Activated CD8-positive, alpha-beta memory T cell treated with anti-CD3 and anti-CD28 coated beads for 1 hour (primary cell): ENCODE measurements at places on chromosomes 4 and X.

DNA sequence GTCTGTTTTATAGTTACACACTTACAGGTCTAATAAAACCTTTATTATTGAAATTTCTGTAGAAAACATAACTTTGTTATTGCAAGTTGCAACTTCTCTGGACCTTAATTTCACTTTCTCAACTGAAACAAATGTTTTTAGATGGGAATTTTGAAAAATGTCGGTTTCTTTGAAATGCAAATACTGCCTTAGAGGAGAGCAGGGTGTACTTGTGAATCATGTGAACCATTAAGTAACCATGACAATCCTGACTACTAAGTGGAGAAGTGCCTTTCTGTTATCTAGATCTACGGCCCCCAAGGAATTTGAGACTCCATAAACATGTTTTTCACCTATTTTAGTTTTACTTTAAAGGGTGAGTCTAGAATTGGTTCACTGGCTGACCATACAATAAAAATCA lies 8.5 kb upstream of the ARMCX2 start:
- no peak for DNase-seq

GRCh38 chr4:17681281-17682221 lies 67.1 kb downstream of the MED28 start:
- DNase-seq: no peak

- DNase-seq: no peak
Measured at GRCh38 chr4:7384003-7384928, 50.5 kb downstream of the PSAPL1 start.

DNA sequence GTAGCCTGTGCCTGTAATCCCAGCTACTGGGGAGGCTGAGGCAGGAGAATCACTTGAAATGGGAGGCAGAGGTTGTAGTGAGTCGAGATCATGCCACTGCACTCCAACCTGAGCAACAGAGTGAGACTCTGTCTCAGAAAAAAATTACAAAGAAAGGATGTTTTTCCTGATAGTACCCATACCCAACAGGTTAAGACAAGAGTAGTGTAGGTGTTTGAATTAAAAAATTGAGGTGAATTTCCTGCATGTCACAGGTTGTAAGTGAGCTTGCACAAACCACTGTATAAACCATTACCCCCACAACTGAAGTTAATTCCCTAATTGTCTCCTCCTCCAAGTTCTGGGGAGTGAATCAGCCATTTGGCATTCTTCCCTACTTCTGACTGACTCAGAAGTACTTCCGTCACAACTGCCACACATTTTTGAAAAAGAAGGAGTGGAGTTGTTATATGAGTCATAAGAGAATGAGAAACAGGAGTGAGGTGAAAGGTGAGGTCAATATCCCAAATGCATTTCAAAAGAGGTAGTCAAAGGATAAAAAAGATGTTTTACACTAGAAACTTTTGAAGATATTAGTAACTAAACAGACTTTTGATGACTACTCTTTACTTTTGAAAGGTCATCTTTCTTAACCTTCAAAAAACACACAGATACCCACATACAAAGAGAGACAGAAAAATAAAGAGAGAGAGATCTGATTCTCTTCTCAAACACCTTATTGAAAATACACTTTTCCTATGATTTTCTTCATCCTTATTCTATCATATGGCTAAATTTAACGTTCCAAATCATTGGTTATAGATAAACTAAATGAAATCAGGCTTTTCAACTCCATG lies 134.5 kb downstream of the BTC start:
- no peak for DNase-seq

DNA sequence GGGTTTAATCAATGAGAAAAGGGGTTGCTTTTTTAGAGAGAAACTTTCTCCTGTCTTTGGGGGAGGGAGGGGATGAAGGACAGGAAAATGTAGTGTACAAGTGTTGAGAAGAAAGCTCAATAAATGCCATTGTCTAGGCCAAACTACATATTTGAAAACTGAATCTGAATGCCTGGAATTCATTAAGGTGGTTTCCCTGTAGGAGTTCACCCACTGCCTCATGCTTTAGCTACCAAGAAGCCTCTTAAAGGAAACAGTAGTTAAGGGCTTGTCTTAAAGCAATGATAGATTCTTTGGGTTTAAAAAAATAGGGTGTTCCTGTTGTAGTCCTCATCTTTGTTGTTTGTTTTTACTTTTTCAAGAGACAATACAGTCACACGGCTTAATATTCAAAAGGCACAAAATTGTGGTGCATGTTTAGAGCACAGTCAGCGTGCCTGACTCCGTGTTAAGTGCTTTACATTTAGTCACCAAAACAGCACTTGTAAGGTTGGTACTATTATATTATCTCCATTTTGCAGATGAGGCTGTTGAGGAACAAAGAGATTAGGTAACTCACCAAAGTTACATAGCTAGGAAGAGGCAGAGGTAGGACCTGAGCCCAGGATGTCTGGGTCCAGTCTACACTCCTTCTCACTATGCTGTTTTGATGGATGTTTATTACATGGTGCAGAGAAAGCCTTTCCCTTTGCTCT lies 46.0 kb downstream of the FNIP2 start:
- DNase-seq: no peak

DNA sequence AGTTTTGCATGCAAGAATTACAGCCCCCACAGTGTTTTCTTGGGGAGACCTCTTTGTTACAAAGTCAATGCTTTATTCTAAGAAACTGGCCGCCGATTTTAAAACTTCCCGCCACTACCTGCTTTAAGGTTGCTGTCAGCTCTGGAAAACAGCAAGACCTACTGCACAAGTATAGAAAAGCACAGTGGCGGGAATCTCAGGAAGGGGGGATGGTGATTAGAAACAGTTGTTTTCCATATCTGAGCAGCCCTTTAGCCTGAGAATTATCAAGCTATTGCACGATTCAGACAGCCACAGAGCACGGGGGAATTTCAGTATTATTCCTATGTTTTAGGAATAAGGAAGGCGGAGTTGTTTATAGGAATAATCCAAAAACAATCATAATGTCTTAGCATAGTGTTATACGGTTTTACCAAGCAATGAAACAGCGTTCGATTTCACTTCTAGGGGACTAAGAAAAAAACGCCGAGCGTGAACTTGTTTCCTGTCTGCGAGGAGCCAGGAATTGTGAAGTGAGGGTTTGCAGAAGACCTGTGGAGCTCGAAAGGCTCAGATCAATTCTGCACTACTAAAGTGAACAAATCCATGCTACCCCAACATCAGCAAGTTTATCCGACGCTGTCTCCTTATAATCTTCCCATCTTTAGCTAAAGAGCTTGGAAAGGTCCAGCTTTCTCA lies 81.3 kb downstream of the HMGN5 start:
- no peak for DNase-seq

DNA sequence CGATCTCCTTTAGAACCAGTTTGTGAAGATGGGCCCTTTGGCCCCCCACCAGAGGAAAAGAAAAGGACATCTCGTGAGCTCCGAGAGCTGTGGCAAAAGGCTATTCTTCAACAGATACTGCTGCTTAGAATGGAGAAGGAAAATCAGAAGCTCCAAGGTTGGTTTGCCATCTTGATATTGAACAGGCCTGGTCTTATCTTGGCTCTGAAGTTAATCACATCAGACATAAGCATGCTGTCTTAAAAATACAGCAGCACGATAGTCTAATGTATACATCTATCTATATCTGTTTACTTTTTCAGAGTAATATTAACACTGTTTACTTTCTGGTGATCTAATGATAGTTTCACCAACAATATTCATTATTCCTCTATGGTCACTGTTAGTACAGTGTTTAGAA lies 129.8 kb downstream of the PTTG2 start:
- DNase-seq: no peak

DNA sequence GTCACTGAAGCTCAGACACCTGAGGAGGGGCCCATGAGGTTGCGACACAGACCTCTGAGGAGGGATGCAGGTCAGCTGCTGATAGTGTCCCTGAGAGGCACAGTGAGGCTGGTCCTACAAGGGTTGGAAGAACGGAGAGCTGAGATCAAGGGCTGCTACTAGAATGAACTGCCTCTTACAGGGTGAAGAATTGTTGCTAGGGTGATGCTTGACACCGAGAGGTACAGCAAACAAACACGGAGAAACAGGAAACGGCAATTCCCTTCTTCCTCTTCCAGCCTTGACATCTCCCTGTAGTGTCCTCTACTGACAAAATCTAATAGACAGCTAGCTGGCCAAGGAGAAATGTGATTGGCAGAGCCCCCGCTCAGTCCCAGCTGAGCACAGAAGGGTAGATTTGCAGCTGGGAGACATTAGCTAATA lies 11.8 kb upstream of the HPGDS start:
- DNase-seq: no peak

DNA sequence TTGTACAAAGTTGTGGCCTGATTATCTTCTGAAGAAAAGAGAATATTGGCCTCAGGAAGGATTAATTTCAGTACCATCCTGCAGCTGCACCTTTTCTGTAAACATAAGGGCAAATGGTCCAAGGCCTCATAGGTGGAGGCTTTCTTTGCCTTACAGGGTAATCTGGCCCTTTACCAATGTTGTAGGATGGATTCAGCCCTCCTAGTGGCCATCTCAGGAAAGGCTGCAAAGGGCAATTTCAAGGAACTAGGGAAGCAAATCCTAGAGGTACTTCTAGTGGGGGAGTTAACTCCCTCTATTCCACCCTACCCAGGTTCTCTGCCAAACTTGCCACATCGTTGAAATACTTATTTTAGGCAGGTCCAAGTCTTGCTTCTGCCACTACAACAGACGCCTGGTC lies 57.6 kb downstream of the UGT2B11 start:
- DNase-seq: no peak

- peak; percentile 65 for DNase-seq
Measured at GRCh38 chr4:146945556-146946374, at the start of gene TTC29. TTC29 (minus strand) TSS chr4:146945864; CDS start chr4:146939895, 5,969 bp downstream.

GRCh38 chr4:99208719-99209075 lies 10.3 kb downstream of the ADH6 start:
- DNase-seq: no peak

DNA sequence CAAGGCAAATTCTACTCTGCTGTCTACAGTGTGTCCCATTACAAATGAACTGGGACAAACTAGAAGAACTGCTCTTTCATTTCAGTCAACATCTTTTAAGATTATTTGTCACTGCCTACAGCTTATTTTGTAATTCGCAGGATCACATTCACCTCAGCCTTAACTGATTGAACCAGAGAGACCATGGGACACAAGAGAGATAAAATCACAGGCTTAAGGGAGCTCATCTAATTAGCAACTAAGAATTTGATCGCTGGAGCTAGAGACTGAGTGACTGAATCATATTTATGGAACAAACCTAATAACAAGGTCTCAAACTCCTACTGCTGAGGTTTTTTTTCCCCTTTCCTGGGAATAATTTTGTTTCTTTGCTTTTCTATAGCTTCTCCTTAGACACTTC lies 898.2 kb downstream of the PCDH18 start:
- no peak for DNase-seq

- DNase-seq: no peak
Measured at GRCh38 chrX:85992811-85993229, 54.5 kb downstream of the CHM start.

DNA sequence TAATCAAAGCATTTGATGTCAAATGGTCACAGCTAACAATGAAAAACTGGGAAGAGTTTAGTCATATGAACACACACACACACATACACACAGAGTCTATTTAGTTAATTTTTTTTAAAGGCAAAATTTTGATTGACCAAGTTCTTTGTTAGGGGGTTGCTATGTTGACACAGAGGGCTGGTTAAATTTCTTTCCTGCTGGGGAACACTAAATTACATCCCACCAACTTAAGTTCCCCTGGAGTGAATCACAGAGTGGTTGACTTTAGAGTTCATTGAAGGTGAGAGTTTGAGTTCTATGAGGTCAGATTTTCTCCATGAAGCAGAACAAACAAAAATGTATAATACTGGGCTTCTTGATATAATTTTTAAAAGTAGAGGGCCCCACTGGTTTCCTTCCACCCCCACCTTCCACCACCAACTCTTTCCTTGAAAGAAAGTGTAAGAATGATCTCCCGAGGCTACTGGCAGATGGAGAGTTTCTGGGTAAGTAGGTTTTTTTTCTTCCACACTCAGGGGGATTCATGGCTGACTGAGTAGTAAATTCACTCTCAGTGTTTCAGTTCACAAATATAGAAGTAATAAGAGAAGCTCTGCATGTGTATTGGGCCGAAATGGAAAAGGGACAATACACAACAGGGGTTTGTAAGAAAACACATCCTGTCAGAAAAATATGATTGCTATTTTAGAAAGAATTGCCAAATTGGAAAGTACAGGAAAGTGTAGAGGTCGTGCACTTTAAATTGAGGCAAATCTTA lies 917.0 kb upstream of the LCORL start:
- DNase-seq: no peak

GRCh38 chr4:100486496-100486895 lies 31.3 kb downstream of the EMCN start:
- DNase-seq: no peak

DNA sequence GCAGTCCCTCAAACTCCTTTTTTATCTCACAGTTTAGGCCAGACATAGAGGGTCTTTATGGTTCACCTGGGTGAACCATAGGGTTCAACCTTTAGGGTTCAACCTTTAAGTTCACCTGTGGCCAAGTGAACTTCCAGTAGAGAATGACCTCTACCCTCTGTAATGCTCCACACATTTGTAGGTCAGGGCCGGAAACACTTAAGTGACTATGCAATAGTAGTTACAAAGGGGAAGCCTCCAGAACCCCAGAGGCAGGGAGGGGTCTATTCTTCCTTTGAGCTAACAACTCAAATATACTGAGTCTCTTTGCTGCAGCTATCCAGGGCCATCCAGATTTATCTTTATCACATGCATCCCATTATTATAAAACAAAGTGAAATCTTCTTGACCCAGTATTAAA lies 100.0 kb downstream of the LARP1B start:
- DNase-seq: no peak

DNA sequence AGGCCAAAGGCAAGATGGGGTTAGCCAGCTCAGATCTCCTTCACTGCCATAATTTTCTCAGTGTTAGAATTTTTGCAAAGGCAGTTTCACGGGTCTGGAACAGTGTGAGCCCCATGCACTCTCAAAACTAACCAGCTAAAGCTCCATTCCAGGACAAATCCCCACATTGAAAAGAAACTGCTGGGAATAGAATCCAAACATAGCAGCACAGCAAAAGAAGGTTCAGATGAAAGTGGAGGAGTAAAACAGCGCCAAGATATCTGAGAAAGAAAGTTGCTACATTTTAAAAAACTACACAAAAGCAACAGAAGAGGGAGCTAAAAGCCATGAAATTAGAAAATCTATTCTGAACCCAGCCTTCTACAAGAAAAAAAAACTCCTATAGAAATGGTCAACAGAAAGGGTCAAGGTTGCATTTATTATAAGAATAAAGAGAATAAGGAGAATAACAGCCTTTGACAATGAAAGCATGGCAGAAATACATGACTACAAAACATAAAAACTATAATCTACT lies 39.6 kb upstream of the SLC7A3 start:
- no peak for DNase-seq
